CD4-positive, alpha-beta T cell treated with Interleukin-6 for 4 hours (primary cell): ENCODE measurements at places on chromosomes 2 and 18.
A peak's percentile ranks its signal among the peaks of the same experiment; 100 is the strongest.

- no peak for DNase-seq
Measured at GRCh38 chr2:159497256-159497655, 119.1 kb downstream of the BAZ2B start.

GRCh38 chr2:100793982-100794381 is 26.0 kb upstream of the NPAS2 start:
- no peak for DNase-seq

- peak; percentile 79 for DNase-seq
Measured at GRCh38 chr18:51151568-51152511, 45.6 kb downstream of the MEX3C start.

DNA sequence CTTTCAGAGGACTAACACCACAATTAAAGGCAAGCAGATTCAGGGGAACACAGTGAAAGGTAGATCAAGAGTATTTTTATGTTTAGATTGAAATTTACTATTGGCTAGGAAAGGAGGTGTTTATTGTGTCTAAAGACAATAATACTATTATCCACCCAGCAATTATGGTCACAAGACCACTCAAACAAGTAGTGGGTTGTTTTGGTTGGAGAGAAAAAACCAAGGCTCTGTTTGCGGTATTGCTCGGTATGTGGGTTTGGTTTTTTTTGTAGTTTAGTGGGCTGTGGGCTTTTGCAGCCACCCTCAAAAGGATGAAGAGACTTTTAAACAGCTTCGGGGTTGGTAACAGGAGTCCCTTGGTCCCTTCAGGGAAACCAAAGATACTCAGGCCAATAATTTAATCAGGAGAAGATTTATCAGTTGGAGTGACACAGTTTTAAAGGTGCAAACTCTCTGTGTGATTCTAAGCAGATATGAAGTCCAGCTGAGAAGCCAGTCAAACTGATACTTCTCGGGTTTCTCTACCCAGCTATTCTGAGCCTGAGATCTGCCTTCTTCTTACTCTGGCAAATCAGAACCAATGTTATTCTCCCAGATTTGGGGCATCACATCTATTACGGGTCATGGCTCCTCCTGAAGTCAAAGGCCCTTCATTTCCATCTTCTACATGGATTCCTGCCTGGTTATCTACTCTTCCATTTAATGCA is 55.3 kb downstream of the DCC start:
- DNase-seq, result no peak

- peak; percentile 45 for DNase-seq
Measured at GRCh38 chr2:157438863-157439823, 4.7 kb downstream of the CYTIP start.

- no peak for DNase-seq
Measured at GRCh38 chr2:62526531-62527381, 20.8 kb upstream of the TMEM17 start.

- DNase-seq, result no peak
Measured at GRCh38 chr2:237536617-237537016, 29.8 kb upstream of the PRLH start.

- peak; percentile 56 for DNase-seq
Measured at GRCh38 chr2:46776687-46777327, 138.8 kb downstream of the MCFD2 start.

- no peak for DNase-seq
Measured at GRCh38 chr18:805755-806110, 6.3 kb downstream of the YES1 start.

GRCh38 chr2:159185401-159186130 is 100.9 kb downstream of the WDSUB1 start:
- DNase-seq, result peak; percentile 26

DNA sequence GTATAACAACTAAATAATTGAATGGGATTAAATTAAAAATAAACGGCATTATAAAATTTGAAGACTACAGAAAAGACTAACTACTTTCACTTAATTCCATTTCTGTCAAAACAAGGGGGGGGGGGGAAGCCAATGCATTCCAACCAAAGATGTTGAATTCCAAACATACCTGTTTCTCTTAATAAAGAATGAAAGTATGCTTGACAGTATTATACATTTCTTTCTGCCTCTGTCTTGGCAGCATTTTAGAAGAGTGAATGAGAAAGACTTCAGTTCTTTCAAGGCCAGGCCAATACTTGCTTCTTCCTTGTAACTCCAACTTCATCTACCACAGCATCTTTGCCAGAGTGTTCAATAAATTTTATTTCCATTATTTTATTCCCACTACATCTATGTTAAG is 65.9 kb downstream of the PDE11A start:
- DNase-seq, result no peak

GRCh38 chr2:216445501-216445900 is 33.2 kb downstream of the SMARCAL1 start:
- no peak for DNase-seq

GRCh38 chr18:46488471-46489213 is 168.4 kb downstream of the LOXHD1 start:
- DNase-seq, result no peak

GRCh38 chr2:55134316-55134706 is 84.1 kb upstream of the RTN4 start:
- peak; percentile 12 for DNase-seq

DNA sequence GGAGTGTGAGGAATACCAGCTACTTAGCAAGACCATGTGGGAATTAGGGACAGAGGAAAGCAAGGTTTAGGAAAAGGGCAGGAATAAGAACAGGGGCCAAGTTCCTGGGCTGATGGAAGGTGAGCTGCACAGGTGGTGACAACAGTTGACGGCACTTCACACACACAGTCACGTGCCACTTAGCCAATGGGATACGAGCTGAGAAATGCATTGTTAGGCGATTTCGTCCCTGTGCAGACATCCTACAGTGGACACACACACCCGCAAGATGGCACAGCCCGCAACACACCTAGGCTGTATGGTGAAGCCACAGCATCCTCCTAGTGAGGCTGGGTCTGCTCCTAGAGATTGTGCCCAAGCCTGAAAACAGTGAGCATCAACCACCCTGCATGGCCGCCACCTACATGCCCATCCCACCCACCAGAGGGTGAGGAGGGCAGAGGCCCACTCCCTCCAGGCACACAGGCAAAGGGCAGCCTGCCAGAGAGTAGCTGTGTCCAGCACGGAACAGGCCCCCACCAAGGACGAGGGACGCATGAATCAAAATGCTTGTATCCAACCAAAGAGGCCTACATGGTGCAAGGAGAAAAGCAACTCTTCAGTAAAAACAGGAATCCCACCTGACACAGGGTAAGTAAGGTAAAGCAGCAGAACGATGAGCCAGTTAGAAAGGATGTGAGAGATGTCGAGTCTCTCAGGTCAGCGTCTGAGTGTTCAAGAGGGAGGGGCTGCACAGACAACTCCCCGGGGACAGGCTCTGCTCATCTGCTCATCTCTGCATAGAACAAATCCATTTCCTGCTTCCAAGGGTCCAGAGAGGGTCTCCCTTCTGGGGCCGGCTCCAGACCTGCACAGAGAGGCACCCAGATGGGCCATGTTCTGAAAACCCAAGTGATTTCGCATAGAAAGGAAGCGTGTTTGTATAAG is 51.3 kb downstream of the ZNF516 start:
- no peak for DNase-seq

GRCh38 chr2:239566995-239567568 is 166.3 kb upstream of the HDAC4 start:
- DNase-seq, result no peak

DNA sequence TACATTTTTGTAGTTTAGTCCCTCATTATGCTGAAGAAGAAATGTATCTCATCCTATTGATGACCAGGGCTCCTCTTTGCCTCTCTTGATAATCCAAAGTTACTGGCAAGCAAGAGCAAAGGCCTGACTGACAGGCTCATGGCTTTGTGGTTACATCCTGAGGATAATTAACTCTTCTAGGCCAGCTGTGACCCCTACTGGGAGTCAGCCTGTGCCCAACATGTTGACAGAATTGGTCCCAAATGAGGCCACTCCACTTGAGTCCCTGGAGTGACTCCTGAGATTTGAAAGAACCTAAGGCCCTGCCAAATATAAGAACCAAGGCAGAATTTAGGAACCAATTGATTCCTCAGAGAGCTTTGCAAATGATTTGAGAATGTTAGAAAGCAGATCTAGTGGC is 973.8 kb upstream of the CELF4 start:
- DNase-seq, result no peak

- no peak for DNase-seq
Measured at GRCh38 chr2:209771474-209772289, at the start of gene UNC80. TSS of gene UNC80 (plus strand) at chr2:209771832. CDS start at chr2:209772073, 241 bp downstream.

GRCh38 chr18:24055009-24055804 is 40.7 kb downstream of the TTC39C start:
- no peak for DNase-seq

DNA sequence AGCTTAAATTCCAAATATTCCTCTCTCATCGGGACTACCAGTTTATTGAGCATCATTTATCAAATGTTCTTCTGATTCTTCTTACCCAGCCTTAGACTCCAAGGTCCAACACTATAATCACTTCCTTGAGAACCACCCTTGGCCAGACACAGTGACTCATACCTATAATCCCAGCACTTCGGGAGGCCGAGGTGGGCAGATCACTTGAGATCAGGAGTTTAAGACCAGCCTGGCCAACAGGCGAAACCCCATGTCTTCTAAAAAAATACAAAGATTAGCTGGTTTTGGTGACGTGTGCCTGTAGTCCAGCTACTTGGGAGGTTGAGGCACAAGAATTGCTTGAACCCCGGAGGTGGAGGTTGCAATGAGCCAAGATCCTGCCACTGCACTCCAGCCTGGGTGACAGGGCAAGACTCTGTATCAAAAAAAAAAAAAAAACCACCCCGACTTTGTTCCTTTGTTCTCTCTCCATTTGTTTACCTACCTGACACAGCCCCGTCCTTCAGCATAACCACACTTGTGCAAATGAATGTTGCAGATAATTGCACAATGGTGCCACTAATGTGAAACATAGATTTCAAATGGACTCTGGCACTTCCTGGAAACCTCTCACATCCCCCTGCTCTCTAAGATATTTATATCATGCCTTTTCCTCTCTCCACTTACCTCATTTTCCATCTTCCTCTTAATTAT is 38.9 kb upstream of the LPIN2 start:
- peak; percentile 12 for DNase-seq

DNA sequence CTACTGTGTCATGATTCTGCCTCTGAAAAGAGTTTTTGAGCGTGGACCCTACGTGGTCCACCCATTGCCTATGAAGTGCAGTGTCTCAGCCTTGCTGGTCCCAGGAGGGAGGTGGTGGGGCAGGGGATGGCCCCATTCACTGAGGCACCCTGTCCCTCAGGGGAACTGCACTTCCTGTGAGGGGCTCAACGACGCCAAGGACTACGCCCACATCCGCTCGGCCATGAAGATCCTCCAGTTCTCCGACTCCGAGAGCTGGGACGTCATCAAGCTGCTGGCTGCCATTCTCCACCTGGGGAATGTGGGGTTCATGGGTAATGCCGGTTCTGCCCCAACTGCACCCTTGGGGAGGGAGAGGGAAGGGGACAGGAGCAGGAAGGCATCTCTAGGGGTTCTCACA is 42.5 kb downstream of the MYO7B start:
- no peak for DNase-seq

DNA sequence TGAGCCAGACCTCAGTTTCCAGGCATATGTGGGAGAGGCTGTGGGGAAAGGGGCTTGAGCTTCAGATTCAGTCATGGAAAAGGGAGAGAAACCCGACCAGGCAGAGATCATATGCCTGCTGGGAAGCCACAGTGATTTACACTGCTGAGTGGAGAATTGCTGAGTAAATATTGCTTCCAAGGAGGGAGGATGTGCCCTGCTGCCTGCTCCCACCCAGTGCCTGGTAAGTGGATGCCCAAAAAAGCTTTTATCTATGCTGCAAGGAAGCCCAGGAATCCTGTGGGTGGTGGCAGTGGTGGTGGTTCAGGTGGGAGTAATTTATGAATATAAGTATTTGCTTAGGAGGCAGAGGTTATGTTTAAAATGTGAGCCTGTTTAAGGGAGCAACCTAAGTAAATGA is 39.5 kb downstream of the INO80C start:
- no peak for DNase-seq

GRCh38 chr2:172914341-172915008 is 161.2 kb upstream of the MAP3K20 start:
- DNase-seq, result no peak

DNA sequence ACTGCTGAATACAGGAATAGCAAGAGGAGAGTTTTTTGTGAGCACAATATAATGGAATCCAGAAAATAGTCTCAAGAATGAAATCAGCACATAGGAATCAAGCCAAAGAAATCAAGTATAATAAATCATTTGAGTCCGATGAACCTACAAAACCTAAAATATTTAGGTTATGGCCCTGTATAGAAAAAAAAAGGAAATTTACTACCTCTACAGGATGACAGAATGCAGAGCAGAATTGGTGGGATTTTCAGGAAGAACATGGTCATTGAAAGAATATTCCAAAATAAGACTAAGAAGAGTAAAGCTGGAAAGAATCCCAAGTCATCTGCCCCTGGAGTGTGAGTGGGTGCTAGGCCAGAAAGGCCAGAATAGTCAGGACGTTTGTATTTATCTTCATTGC is 1041.2 kb upstream of the CDH2 start:
- DNase-seq, result no peak

GRCh38 chr2:174545240-174545639 is 52.4 kb downstream of the WIPF1 start:
- DNase-seq, result no peak

- no peak for DNase-seq
Measured at GRCh38 chr2:112494828-112495227, 12.9 kb downstream of the TTL start.

- DNase-seq, result no peak
Measured at GRCh38 chr2:42199626-42200025, 30.5 kb downstream of the EML4 start.

DNA sequence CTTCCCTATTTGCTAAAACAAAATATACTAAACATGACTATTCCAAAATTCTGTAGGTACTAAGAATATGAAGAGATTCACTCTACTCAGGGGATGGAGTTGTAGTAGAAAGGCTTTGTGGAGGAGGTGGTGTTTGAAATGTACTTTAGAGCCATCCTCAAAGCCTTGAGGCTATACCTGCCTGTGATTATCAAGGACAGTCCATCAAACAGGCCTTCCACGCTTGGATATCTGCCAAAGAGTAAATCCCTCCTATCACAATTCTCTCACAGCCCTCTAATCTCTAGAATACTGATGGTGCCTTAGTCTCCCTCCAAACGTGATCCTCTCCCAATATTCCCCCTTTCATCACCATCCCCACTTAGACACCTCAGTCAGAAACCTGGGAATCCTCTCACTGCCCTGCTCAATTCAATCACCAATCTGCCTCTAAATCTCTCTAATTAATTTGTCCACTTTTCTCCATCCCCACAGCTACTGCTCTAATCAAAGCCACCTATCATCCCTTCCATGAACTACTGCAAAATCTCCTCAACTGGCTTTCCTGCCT is 13.1 kb downstream of the SOS1 start:
- DNase-seq, result no peak

- DNase-seq, result no peak
Measured at GRCh38 chr2:189599245-189599644, 18.7 kb upstream of the SLC40A1 start.

DNA sequence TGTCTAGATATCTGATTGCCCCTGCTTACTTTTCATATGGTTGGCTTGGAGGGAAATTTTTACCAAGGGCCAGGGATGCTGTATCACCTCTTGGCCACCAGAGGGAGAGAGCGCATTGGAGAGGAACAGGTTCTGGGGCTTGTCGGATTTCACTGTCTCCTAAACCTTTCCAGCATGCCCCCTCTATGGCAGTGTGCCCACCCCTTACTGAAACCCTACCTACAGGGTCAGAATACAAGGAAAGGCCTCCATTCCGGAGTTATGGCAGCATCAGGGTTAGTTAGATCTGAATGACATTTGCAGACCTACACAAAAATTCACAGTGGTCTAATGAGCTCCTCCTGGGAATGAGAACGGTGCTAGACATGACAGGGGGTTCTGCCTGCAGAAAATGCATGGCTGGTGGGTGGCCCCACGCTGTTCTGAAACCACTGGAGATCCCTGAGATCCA is 5.8 kb downstream of the SLC14A2 start:
- DNase-seq, result peak; percentile 47

GRCh38 chr2:134368009-134368817 is 114.3 kb downstream of the MGAT5 start:
- peak; percentile 14 for DNase-seq
